ENCODE measurements at places on chromosomes 4 and X. TPM values are rescaled to one million over a fixed set of nuclear protein-coding genes. Genes with fewer than 3 reads are reported as not detected.

DNA sequence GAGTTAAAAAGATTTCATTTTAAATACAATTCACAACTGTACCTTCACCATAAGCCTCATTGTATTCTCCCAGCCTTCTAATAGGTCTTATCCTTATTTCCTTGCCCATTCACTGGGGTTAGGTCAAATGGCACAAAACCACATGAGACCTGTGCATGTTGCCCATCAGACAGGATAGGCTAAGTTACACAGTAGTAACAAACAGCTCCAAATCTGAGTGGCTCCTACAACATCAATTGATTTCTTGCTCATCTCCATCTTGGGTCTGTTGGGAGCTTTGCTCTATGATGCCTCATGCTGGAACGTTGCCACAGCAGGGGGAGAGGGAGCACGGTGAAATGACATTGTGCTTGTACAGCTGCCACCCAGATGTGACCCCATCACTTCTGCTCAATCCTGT, 70.6 kb downstream of the DHX15 start:
- H3K4me1 ChIP-seq: peaks cover 7% of the 10 kb centered on the region
- no peak overlapping the region for H3K27ac ChIP-seq
- H3K27me3 ChIP-seq: no peaks in the 10 kb centered on the region
- no peak for DNase-seq
- no peak overlapping the region for H3K4me3 ChIP-seq

DNA sequence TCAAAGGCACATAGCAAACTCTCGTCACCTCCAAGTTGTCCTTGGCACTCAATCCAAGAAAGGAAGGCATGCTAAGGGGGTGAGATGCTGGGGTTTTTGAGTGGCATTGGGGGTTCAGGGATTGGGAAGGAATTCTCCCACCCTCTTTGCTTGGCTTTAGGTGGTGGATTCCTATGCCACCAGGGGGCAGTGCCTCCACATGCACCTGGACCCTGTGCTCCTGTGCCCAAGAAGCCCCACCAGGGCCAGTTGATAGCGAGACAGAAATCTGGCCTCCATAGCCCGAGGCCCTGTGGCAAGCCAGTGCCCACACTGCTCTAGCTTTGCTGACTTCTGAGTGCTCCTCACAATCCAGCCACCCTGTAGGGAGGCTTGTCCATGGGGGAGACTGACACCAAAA, 2.0 kb upstream of the FATE1 start:
- no peaks in the 10 kb centered on the region for H3K27me3 ChIP-seq
- no peaks in the 10 kb centered on the region for H3K4me1 ChIP-seq
- no peak for DNase-seq
- no peak overlapping the region for H3K4me3 ChIP-seq
- H3K27ac ChIP-seq: no peak overlapping the region

DNA sequence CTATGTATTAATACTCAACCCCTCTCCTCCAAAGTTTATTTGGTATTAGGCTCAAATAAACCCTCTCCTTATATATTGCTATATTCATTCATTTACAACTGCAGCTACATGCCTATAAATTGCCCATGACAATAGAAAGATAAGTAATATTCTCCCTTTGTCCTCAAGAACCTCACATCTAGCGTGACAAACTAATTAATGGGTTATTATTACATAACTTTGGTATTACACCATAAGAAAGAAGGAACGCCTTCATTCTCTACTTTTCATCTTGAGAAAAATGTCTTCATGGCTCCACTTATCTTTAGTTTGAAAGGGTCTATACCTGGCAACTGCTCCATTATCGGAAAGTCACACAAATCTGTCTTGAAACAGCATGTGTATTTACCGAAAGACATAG, 157.7 kb upstream of the RASGEF1B start:
- H3K4me1 ChIP-seq: peaks cover 18% of the 10 kb centered on the region
- H3K36me3 ChIP-seq: no peaks in the 10 kb centered on the region
- H3K27ac ChIP-seq: no peak overlapping the region
- no peak overlapping the region for H3K4me3 ChIP-seq

DNA sequence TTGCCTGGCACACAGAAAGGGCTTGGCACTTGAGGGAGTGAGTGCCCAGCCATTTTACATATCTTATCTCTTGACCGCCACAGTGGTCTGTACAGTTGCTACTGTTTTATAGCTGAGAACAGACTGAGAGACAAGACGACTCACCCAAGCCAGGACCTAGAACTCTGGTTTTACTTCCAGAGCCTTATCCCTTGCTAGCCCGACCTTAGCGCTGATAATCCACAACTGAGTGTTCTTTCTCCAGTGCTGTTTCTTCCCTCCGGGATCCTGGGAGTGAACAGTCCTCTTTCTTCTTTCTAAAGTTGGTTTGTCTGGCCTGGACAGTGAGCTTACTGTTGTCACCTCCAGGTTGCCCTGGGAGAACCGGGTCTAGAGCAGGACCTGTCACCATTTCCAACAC, 52.5 kb upstream of the TADA2B start:
- no peaks in the 10 kb centered on the region for H3K27me3 ChIP-seq
- H3K36me3 ChIP-seq: no peaks in the 10 kb centered on the region
- H3K4me3 ChIP-seq: no peak overlapping the region
- peak overlapping the region; percentile 97 for H3K27ac ChIP-seq
- peaks cover 51% of the 10 kb centered on the region for H3K4me1 ChIP-seq

GRCh38 chr4:38656111-38656510, 7.9 kb upstream of the KLF3 start:
- H3K27ac ChIP-seq: no peak overlapping the region
- H3K27me3 ChIP-seq: no peaks in the 10 kb centered on the region
- peaks cover 4% of the 10 kb centered on the region for H3K4me1 ChIP-seq

DNA sequence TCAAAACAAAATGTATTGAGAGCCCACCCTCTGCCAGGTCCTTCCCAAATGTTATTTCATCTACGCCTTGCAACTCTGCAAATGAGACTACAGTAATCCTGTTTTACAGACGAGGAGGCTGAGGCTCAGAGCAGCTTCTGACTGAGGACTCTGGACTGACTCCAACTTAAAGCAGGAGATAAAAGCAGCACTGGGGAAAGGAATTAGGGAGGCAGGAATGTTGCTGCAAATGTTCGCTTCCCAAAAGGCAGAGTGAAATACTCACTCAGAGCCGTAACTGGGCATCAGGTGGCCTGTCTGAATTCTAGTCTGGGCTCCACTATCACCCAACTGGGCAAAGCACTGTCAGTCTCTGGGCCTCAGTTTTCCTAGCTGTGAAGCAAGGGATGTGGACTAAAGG, 94.7 kb upstream of the SRD5A3 start:
- no peak overlapping the region for H3K4me3 ChIP-seq
- H3K4me1 ChIP-seq: no peaks in the 10 kb centered on the region
- no peak overlapping the region for H3K27ac ChIP-seq
- H3K36me3 ChIP-seq: no peaks in the 10 kb centered on the region
- H3K27me3 ChIP-seq: no peaks in the 10 kb centered on the region

DNA sequence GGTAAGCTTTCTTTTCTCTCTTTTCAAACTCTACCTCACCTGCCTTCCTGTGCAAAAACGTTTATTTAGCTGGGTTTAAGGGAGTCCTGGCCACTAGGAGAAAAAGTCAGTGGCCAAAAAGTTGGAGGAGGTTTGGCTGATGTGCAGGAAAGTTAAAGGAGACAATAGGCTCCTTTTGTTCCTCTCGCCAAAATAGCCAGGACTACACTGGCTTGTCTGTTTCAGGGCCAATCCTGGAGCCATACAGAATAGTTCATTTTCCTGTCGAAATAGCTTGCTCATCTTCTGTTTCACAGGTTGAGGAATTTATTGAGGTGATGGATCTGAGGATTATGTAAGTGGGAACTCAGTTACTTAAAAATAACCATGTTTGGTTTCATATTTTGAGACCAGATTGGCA, 423 bp downstream of the HEPH start:
- no peaks in the 10 kb centered on the region for H3K4me1 ChIP-seq
- peak overlapping the region; percentile 50 for H3K4me3 ChIP-seq
- no peak for DNase-seq
- H3K27me3 ChIP-seq: no peaks in the 10 kb centered on the region

DNA sequence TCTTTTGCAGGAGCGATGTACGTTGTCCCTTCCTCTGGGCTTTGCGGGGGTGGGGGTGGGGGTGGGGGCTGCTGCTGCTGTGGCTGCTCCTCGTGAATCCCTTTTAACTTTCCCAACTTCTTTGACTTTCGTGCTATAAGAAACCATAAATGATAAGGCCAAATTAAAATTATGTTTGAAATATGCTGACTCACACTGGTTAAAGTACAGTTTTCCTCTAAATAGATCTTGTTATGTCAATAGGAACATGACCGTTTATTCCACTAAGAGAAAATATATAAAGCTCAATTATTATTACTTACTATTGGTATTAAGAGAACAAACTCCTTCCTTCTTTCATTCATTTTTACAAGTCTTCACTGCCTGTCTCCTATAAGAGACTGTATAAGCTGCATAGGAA, 287.4 kb downstream of the NR3C2 start:
- H3K27ac ChIP-seq: no peak overlapping the region
- no peak overlapping the region for H3K4me3 ChIP-seq
- no peaks in the 10 kb centered on the region for H3K36me3 ChIP-seq
- DNase-seq: no peak

DNA sequence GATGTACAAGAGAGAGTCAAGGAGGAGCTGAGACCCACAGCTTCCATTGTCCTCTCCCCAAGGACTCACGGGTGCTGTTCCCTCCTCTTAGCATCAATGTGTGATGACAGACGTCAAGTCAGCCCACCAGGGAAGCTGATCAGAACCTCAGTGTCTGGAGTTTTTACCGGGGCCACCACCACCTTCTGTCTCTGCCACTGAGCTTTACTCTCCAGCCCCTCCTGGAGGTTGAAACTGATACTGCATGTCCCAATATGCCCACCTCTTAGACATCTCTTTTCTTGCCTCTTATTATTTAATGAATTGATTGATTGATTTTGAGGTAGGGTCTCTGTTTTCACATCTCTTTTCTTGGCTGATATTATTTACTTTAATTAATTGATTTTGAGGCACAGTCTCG, 10.3 kb upstream of the AKAP17A start:
- no peak overlapping the region for H3K27ac ChIP-seq
- no peaks in the 10 kb centered on the region for H3K27me3 ChIP-seq
- peaks cover 4% of the 10 kb centered on the region for H3K4me1 ChIP-seq

DNA sequence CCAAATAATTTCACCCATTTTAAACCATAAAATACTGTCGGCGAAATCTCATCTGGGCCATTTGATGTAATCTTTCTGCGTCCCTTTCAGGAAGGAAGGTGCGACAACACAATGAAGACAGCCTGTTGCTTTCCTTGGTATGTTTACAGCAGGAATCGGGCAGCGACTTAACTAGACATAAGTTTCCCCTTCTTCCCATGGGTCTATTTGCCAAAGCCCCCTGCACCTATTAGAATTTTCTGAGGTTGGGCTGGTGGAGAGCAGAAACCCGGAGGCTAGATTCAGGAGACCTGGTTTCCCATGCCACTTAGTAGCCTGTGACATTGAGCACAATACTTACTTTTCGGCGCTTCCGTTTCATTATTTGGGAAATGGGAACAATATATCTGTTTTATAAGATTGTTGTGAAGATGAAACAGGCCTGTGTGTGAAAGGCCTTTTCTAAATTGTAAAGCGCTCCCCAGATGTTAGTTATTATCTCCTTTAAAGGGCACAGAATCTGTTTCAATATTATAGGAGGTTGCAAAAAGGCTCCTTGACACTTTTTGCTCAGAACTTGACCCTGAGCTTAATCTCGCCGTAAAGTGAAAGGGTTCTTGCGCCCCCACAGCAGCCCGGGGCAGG, 552 bp upstream of the AFF1 start:
- H3K27me3 ChIP-seq: no peaks in the 10 kb centered on the region
- peak overlapping the region; percentile 97 for H3K27ac ChIP-seq
- DNase-seq: no peak
- no peaks in the 10 kb centered on the region for H3K36me3 ChIP-seq

GRCh38 chr4:102787096-102787881, 26.5 kb upstream of the MANBA start:
- H3K4me3 ChIP-seq: no peak overlapping the region
- H3K27me3 ChIP-seq: no peaks in the 10 kb centered on the region
- DNase-seq: no peak
- H3K36me3 ChIP-seq: no peaks in the 10 kb centered on the region
- H3K4me1 ChIP-seq: no peaks in the 10 kb centered on the region
- no peak overlapping the region for H3K27ac ChIP-seq

GRCh38 chr4:39825090-39825489, 127.2 kb downstream of the UBE2K start:
- no peak overlapping the region for H3K27ac ChIP-seq
- H3K36me3 ChIP-seq: no peaks in the 10 kb centered on the region
- no peak overlapping the region for H3K4me3 ChIP-seq
- no peak for DNase-seq
- H3K27me3 ChIP-seq: no peaks in the 10 kb centered on the region

GRCh38 chr4:6824071-6824470, 41.5 kb downstream of the KIAA0232 start:
- no peak overlapping the region for H3K4me3 ChIP-seq
- DNase-seq: no peak
- H3K27ac ChIP-seq: no peak overlapping the region
- H3K4me1 ChIP-seq: no peaks in the 10 kb centered on the region

- no peaks in the 10 kb centered on the region for H3K27me3 ChIP-seq
- H3K36me3 ChIP-seq: no peaks in the 10 kb centered on the region
- H3K4me1 ChIP-seq: no peaks in the 10 kb centered on the region
- no peak overlapping the region for H3K27ac ChIP-seq
Measured at GRCh38 chrX:3717742-3718420, 4.4 kb upstream of the PRKX start.

DNA sequence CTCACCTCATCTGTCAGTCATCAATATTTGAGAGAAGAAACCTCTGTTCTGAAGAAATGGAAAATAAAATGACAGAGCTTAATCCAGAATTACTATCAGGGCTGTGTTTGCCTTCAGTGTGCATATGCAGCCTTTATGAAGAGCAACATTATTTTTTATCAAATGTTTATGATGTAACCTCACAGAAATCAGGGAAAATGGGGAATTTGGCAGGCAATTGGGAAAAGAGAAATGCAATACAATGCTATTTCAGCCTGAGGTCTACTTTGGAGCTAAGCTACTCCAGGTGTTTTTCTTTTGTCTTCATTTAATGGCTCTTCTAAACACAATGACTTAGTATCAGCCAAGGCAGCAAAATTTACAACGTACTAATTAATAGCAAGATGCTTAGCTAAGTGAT, 241.1 kb upstream of the TET2 start:
- no peaks in the 10 kb centered on the region for H3K27me3 ChIP-seq
- no peaks in the 10 kb centered on the region for H3K36me3 ChIP-seq
- no peak overlapping the region for H3K27ac ChIP-seq
- no peak for DNase-seq

GK2 gene
- total RNA-seq: not detected

AMBN gene
- not detected for total RNA-seq

XAGE2 gene
- not detected for total RNA-seq

JCHAIN gene
- total RNA-seq: 138 TPM

SCML2 gene
- 2.2 TPM for total RNA-seq

ETDB gene
- not detected for total RNA-seq

ZNF630 gene
- 0.44 TPM for total RNA-seq

DCAF12L1 gene
- total RNA-seq: not detected

IL15 gene
- total RNA-seq: 2.5 TPM

MAGEA8 gene
- total RNA-seq: not detected

Data from esophagus squamous epithelium (tissue), 5 donors.